ENCODE measurements at places on chromosomes 16 and 17.

DNA sequence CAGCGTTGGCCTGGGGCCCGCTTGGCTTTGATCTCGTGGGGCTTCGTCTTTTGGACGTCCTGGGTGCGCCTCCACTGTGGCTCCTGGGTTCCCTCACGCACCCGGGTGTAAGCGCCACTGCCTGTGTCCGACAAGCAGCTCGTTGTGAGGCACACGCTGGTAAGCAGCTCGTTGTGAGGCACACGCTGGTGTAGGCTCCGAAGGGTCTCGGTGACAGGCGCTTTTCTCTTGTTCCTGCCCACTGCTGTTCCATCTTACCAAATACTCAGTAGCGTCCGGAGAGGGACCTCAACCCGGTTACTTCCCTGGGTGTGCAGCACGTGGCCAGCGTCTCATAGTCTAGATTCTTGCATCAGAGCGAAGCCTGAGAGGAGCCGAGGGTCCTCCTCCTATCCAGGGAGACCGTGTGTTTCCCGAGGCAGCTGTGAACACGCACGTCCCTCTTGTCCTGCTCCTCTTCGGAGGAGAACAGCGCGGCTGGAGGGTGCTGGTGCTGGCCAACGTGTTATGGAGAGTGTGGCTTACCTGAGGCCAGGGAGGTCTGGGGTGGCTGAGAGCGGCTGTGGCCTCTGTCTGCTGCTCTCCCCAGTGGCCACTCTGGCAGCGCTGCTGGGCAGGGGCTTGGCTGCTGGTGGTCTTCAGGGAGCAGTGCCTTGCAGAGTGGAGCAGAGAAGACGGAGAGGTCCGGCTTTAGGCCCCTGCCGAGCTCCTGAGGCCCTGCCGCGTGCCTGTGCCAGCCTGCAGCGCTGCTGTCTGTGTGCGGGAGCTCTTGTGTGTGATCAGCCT is 32.1 kb upstream of the ZNF750 start:
- no peak for DNase-seq

- no peak for DNase-seq
Measured at GRCh38 chr17:57662041-57662440, 83.1 kb downstream of the CCDC182 start.

- DNase-seq: no peak
Measured at GRCh38 chr16:67773099-67773498, 33.3 kb downstream of the RANBP10 start.

DNA sequence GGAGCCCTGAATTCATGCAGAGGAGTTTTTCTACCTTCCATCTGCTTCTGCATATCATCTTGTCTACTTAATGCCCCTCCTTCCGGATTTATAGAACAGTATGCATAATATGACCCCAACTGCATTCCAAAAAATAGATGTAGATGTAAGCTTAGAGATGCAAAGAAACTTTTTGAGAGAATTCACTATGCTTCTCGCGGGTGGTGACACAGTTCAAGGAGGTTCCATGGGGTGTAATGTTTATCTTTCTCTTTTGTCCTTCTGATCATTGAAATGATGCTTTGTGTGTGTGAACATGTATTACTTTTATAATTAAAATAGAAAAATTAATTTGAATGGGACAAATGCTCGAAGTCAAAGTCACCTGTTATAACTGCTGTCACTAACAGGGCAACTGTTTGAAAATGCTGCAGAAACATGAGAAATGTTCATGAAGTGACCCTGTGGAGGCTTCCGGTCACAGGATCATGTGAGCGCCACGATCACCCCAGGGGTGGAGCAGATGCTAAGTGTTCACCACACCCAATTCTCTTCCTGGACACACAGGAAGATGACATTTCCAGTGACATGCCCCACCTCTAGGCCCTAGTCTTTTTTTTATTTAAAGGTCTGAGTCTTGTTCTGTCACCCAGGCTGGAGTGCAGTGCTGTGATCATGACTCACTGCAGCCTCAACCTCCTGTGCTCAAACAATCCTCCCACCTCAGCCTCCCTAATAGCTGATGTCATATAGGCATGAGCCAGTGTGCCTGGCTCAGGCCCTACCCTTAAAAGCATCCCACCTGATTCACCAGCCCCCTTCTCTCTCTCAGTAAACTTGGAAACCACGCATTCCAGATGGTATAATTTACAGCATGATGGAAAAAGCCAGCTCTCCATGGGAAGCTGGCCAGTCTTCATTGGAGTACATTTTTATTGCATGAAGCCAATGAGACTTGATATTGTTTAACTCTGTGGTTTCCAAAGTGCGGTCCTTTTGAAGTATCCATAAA is 21.0 kb upstream of the AGRP start:
- DNase-seq: peak; percentile 48

- peak; percentile 91 for DNase-seq
Measured at GRCh38 chr17:6666077-6666521, 14.5 kb downstream of the C17orf100 start.

GRCh38 chr17:51374209-51374608 is 113.9 kb downstream of the UTP18 start:
- no peak for DNase-seq

DNA sequence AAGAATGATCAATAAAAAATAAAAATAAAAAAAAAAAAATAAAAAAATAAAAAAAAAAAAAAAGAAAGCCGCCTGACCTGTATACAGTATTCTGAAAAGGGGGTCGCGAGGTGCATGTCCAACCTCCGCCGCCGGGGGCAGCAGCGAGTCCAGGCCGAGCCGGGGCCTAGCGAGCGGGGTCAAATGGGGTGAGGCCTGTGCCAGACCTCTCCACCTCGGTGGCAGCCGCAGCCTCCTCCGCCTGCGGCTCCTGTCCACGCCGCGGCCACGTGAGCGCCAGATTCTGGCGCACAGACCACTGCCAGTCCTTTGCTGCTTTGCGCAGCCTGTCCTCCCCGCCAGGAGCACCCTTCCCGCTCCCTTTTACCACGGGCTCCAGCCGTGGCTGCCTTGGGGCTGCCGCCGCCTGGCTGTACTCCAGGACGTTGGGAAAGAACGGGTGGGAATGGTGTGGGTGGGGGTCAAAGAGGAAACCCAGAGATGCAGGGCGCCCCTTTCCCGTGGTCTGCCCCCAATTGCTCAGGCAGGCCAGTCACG is 2.4 kb upstream of the BCKDK start:
- peak; percentile 92 for DNase-seq

DNA sequence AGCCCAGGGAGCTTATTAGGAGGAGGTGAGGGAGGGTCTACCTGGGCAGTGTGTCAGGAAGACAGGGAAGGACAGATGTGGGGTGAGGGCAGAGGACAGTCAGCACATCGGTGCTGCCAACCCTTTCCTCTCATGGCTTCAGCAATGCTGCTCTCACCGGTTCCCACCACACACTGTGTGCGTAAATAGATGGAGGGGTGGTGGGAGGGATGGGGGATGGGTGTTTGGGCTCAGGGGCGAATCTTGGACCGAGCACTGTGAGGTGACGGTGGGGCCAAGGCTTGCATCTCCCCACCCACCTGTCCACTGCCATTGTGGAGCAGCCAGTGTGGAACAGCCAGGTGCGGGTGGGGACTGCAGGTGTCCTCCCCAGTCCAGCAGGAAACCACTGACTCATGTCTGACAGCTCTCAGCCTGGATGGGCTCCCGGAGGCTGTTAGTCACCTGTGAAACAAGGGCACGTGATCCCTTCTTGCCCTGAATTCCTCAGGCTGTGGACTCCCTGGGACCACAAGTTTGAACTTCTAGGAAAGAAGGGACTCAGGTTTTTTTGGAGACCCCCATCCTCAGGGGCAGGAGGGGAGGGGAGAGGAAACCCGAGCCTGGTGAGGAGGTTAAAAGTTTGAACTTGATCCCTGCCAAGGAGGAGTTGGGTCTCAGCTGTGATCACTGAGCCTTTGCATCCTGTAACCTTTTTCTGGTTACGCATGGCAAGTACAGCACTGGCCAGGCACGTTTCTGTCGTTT is 42.7 kb upstream of the SMPD3 start:
- peak; percentile 73 for DNase-seq

DNA sequence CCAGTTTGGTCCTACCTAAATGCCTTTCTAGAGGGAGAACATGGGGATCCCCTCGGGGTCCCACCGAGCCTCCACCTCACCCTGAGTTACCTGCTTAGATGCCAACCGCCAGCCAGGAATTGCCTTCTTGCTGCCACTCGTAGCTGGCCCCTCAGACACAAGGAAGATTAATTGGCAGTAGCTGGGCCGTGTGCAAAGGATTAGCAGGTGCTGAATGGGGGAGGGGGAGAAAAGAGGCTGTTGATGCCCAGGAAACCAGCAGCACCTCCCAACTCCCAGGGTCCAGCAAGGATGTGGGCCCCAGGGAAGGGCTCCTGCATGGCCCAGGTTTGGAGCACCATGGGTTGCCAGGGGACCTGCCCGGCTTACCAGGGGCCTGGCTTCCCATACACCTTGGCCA is at the start of gene CNGB1:
CNGB1 (minus strand) TSS at position 159 of the 400 bp plus-strand sequence. CDS start 3,842 bp downstream, outside the sequence.
- DNase-seq: no peak

GRCh38 chr16:81514041-81514559 is 69.5 kb downstream of the CMIP start:
- no peak for DNase-seq

DNA sequence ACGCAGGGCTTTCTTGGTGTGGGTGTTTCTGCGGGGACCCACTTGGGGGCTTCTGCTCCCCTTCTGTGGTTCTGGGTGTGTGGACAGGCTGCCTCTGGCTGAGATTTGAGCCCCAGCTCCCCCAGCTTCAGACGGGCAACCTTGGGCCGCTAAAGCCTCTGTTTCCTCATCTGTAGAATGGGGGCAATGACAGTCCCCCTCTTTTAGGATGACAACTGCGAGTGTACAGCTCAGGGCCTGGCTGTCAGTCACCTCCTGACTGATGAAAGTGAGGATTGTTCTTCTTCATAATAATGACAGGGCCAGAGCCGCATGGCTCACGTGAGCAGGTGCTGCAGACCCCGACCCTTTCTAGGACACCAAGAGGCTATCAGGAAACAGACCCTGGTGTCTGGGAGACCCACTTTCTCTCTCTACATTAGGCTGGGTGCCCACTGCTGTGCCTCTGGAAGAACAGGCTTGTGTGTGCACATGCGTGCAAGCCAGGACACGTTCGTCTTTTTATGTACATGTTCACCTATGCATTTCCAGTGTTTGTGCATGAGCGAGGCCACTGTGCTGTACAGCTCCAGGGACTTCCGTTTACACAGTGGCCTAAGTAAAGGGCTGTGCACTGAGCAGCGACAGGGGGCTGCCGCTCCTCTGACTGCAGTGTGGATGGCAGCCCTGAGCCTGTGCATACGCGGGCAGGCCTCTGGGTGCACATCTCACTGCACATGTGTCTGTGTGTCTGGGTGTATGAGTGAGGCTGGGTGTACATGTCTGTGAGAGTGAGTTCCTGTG is 4.6 kb downstream of the SPNS3 start:
- DNase-seq: no peak

DNA sequence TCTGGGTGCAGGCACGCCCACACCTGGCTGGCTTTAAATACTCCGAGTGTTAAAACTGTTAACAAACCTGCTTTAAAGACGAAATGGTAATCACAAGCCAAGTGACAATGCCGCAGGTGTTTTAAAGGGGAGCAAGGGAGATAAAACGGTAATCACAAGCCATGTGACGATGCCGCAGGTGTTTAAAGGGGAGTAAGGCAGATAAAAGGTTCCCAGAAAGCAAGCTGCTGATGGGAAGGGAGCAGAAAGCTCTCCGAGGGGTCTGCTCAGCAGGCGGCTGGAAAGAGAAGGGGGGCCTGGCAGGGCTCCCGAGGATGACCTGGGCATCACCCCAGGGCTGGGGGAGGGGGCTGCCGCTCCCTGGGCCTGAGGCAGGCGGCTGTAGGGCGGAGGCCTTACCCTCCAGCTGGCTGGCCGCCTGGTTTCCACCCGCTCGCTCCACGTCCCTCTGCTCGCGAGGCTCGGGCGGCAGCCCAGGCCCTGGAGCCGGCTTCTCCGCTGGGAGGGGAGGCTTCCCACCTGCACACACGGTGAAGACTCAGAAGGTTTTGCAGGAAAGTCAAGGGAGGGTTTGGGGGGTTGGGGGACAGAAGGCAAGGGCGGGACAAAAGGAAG is 12.1 kb downstream of the NDUFAF8 start:
- no peak for DNase-seq

- DNase-seq: peak; percentile 70
Measured at GRCh38 chr17:4249452-4250029, 14.2 kb downstream of the ANKFY1 start.

- DNase-seq: no peak
Measured at GRCh38 chr17:5284681-5285080, 2.6 kb downstream of the RABEP1 start.

GRCh38 chr17:75011401-75012095 is 922 bp upstream of the MRPL58 start:
- DNase-seq: peak; percentile 87

DNA sequence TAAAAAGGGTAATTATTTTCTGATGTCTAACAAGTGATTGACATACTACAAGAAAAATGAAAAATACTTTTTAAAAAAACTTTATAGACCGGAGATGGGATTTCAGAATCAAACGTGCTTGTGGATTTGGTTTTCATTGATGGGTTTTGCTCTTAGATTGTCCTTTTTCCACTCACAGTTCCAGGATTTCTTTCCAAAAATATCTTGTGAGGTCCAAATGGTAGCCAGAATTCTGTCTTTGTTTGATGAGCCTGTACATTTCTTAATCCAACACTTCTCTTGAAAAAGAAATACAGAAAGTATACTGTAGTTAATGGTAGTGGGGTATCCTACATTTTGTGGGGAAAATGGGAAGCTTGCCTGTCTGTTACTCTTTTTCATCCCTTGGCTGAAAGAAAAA is 329.3 kb downstream of the KCNJ2 start:
- DNase-seq: no peak

DNA sequence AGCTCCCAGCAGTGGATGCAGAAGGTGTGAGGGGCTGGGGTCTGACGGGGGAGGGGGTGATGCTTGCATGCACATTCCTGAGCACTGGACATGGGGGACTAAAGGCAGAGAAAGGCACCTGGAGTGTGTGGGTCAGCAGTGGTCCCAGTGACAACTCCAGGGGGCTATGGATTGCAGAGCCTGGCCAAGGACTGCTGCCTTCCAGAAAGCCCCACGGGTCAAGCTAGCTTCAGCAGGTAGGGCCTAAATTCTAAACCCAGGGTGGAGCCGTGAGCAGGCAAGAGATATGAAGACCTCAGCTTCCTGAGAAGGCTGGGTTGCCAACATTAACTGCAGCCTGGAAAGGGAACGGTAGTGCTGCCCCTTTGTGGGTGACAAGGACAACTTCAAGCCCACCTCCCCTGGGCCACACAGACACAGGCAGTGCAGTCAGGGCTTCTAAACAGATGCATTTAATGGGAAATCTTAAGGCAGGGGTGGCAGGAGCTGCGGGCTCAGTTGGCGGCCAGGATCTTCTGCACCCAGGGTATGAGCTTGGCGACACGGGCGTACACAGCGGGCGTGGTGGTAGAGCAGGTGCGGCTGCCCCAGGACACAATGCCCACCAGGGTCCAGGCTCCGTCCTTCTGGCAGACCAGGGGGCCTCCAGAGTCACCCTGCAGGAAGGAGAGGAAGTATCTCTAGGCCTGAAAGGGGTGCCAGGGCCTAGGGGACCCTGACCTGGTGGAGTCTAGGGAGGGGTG is 3.1 kb downstream of the CTRB2 start:
- DNase-seq: no peak

GRCh38 chr16:71574702-71575101 is 2.2 kb downstream of the TAT start:
- DNase-seq: no peak

DNA sequence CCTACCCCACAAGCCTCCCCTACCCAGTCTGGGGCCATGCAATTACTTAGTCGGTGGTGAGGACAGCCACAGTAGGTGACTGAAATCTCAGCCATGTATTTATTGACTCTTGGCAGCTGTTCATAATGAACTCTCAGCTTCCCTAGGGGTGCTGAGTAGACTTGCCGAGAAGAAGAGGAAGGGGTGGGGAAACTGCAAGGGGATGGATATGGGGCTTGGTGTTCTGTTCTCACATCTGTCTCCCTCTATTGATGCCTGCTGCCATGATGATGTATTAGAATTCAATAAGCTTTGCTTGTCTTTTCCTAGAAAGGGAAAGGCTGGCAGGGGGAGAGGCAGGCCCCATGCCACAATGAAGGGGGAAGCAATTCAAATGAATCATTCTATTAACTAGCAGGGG is 112.9 kb downstream of the GP2 start:
- no peak for DNase-seq

Data from AG20443 (cell line).